Iris pigment epithelial cell (primary cell): ENCODE measurements at places on chromosomes 3 and 15.

GRCh38 chr3:79424811-79425210 is 343.0 kb downstream of the ROBO1 start:
- DNase-seq = no peak

DNA sequence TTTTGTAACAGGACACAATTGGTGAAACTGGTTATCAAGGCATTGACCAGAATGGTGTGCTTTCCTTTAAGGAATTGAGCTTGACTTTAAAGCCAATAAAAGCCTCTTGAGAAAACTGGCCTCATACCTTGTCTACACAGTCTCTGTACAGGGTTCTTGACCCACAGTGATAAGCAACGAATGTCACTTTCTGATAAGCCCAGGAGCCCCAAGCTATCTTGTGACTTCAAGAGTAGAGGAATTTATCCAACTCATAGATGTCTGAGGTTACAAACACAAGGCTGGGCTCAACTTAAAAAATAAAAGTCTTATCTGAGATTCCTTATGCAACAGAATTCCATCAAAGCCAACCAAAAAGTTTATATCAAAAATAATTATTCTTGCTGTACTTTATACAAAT is 212.1 kb downstream of the GBE1 start:
- no peak for DNase-seq

DNA sequence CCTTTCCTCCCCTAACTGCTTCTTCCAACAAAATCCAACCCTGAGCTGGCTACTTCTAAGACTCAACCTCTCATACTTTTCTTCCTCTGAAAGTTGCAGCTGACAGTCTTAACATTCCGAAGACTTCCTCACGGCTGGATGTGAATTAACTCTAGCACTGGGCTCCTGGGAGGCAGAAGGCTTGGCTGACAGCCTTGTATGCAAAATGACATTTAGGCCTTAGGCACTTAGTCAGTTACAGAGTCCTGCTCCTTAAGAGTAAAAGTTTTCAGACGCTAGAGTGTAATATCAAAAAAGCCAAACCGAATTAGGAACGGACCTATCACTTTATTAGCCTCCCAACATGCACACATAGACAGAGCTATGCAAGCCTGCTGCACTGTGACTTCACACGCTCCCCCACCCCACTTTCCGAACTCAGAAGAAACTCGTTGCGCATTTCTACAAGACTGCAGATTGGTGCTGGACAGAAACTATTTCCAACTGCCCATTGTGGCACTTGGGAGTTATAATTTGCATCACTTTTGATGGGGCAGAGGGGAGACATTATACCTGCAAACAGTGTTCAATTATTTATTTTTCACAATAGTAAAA is 15.5 kb upstream of the ANXA2 start:
- no peak for DNase-seq

DNA sequence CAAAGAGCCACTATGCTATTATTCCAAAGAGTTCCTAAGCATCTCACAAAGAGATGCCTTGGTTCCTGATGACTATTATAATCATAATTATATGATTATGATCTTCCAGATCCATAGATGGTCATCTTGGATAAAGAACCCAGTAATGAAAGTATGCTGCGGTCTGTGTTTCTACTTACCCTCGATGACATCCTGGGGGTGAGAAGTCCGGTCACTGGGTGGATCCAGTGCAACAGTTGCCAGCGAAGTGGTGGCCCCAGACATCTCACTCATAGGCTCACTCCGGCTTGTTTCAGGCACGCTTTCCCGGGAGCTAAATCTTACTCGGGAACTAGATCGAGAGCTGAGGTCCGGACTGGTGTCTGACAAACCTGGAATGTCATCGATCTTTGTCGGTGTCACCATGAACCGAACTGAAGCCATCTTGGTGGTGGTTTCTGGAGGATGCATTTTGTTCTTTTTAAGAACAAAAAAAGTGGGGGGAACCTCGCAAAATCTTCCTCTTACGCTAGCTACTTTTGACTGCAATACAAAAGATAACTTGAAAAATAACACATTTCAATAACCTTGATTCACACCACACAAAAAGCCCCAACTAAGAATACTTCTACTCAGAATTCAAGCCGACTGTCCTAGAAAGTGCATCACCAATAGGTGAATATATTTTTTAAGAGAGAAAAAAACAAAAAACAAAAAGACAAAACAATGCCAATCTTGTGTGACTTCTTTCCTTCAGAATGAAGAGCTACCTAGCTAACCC is 1.2 kb downstream of the SLC12A6 start:
- DNase-seq = no peak
